ENCODE measurements at places on chromosomes 16 and 17.

DNA sequence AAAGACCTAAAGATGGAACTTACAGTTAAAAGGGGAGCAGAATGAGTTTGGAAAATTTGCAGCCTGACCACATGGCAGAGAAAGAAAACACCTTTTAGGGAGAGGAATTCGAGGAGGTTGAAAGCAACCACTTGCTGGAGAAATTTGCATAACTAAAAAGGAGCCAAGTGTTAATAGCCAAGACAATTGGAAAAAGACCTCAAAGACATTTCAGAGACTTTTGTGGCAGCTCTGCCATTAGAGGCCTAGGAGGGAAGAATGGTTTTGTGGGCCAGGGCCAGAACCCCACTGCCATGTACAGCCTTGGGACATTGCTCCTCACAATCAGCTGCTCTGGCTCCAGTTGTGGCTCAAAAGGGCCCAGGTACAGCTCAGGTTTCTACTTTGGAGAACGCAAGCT, 338.5 kb downstream of the UTP18 start:
- no peak for DNase-seq

GRCh38 chr16:13545271-13545670, 374.7 kb upstream of the ERCC4 start:
- DNase-seq, result no peak

DNA sequence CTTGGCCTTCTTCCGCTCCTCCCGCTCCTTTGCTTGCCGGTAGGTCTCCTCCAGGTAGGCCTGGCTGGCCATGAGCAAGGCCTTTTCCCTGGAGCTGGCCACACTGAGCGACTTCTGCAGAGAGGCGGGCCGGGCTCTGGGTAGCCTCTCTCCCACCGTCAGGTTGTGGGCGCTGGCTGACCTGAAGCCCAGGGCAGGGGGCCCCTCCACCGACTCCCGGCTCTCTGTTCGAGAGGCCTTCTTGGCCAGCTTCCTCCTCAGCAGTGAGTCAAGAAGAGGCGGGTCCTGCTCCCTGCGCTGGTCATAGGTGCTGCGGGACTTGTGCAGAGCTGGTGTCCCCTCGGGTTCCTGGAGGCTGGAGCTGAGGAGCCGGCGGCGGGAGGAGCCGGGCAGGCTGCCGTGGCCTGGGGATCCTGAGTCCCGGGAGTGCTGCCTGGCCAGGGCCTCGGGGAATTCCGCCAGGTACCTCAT, 12.8 kb downstream of the GPR179 start:
- no peak for DNase-seq

GRCh38 chr17:11284811-11285210, 43.8 kb downstream of the SHISA6 start:
- DNase-seq, result no peak

- no peak for DNase-seq
These were observed 14.8 kb upstream of the MTMR4 start for GRCh38 chr17:58529275-58529674.

DNA sequence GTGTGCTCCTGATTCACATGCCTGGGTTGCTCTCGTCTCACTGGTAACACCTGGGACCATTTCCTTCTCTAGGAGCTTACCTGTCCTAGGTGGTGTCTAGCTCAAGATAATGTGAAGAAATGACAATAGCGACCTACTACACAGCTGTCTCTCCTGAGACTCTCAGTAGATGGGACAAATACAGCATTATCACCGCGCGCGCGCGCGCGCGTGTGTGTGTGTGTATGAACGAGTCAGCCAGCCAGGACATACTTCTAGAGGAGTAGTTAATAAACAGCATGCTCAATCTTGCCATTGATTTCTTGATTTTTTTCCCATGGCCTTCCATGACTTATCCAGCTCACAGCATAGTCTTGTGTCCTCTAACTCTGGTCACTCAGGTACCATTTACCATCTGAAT, 268.6 kb downstream of the PHKB start:
- DNase-seq, result no peak
